ENCODE measurements at places on chromosomes 16 and 17.
A peak's percentile ranks its signal among the peaks of the same experiment; 100 is the strongest.

DNA sequence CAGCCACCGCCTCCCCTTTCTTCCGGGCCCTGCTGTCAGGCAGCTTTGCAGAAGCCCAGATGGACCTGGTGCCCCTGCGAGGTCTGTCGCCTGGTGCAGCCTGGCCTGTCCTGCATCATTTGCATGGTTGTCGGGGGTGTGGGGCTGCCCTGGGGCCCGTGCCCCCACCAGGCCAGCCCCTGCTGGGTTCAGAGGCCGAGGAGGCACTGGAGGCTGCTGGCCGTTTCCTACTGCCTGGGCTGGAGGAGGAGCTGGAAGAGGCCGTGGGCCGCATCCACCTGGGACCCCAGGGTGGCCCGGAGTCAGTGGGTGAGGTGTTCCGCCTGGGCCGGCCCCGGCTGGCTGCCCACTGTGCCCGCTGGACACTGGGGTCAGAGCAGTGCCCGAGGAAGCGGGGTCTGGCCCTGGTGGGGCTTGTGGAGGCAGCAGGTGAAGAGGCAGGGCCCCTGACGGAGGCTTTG lies 5.5 kb upstream of the TGFB1I1 start:
- peaks cover 14% of the 10 kb centered on the region for H3K36me3 ChIP-seq
- H3K27ac ChIP-seq: no peak overlapping the region
- H3K27me3 ChIP-seq: peaks cover 9% of the 10 kb centered on the region
- no peak for DNase-seq

GRCh38 chr17:74641224-74641957 lies 17.9 kb upstream of the CD300E start:
- DNase-seq: no peak
- H3K4me1 ChIP-seq: peaks cover 16% of the 10 kb centered on the region
- H3K4me3 ChIP-seq: no peak overlapping the region
- no peaks in the 10 kb centered on the region for H3K36me3 ChIP-seq

DNA sequence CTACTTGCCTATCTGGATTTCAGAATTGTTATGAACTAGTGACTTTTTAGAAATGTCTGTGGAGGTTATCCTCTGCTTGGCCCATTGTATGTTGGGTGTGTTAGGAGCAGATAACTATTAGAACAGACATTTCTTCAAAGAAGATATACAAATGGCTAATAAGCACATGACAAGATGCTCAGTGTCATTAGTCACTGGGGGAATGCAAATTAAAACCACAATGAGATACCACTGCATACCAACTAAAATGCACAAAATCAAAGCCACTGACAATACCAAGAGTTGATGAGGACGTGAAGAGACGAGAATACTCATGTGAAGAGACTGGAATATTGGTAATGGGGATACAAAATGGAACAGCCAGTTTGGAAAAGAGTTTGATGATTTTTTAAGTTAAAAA lies 39.2 kb downstream of the CEP112 start:
- no peaks in the 10 kb centered on the region for H3K27me3 ChIP-seq
- DNase-seq: no peak
- H3K4me1 ChIP-seq: peaks cover 10% of the 10 kb centered on the region

- peaks cover 14% of the 10 kb centered on the region for H3K4me1 ChIP-seq
- peaks cover 10% of the 10 kb centered on the region for H3K27me3 ChIP-seq
- no peak overlapping the region for H3K27ac ChIP-seq
- no peaks in the 10 kb centered on the region for H3K36me3 ChIP-seq
Observed at GRCh38 chr17:27244491-27245223, 49.3 kb upstream of the WSB1 start.

DNA sequence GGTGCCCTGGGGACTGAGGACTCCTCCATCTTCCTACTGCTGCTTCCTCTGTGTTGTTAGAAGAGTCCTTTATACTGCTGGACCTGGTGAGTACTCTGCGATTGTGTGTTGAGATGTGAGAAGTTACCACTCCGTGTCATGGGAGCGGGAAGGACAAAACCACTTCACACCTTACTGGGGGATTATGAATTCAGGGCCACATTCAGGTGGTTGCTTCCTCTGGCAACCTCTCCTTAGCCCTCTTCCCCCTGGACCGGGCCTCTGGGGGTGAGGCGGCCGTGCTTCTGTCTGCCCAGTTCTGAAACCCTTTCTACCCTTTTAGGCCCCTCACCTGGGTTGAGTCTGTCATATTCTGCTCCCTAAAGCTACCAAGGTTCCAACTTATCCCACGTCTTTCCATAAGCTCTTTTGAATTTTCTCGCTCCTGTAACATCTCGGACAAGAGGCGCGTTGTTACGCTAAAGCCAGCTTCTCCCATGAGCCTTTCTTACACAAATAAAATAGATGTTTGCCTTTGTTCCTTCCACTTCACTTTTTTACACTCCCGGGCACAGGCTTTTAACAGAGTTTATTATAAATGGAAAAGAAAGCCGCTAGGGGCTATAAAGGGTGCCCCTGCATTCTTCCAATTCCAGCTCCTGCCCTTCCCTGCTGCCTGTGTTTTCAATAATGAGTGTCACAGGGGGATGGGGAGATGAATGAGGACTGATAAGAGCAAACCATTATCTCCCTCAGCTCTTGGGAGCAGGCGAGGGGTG lies 20.7 kb upstream of the CDH13 start:
- no peaks in the 10 kb centered on the region for H3K36me3 ChIP-seq
- no peak overlapping the region for H3K27ac ChIP-seq
- no peak for DNase-seq
- H3K27me3 ChIP-seq: peaks cover 4% of the 10 kb centered on the region
- H3K4me1 ChIP-seq: no peaks in the 10 kb centered on the region
- H3K4me3 ChIP-seq: no peak overlapping the region

- H3K4me3 ChIP-seq: peak overlapping the region; percentile 57
- peak; percentile 42 for DNase-seq
- H3K27me3 ChIP-seq: peaks cover 11% of the 10 kb centered on the region
- peak overlapping the region; percentile 98 for H3K27ac ChIP-seq
- H3K36me3 ChIP-seq: peaks cover 9% of the 10 kb centered on the region
Observed at GRCh38 chr17:63440127-63440769, 5.9 kb downstream of the CYB561 start.

DNA sequence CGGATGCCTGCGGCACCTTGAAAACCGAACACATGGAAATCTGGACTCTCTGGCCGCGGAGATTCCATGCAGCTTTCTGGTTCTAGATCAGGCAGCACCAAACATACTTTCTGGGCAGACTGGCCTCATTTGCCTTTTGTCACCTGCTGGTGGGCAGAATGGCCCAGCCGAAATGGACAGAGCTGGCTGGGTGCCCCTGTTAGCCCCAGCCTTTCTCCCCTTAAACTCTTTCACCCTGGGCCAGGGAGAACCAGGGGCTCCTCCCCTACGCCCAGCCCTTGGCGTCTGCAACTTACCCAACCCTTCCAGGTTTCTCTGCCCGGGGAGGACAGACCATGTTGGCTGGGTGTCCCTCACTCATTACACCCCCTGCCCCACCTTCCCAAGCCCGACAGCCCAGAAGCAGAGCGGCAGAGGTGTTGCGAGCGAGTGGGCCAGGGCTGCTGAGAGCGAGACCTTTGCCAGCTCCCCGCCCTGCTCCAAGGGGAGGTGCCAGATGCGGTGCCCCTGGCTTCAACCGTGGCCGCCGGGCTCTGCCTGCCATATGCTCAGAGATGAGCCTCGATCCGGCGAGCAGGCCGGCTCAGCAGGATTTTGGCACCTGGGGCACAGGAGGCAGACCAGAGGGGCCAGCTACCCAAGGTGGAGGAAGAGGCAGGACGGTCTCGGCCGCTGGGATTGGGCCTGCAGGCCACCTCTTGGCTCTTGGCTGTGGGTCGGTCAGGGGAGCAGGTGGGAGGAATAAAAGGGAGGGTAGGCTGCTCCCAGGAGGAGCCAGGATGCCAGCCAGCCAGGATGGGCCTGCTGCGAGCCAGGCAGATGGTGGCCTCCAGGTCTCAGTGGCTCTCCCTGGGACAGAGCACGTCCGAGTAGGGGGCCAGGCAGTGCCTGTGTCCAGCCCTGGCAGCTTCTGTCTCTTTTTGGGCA lies 191.3 kb downstream of the NTN1 start:
- DNase-seq: no peak
- no peak overlapping the region for H3K4me3 ChIP-seq
- H3K4me1 ChIP-seq: no peaks in the 10 kb centered on the region

DNA sequence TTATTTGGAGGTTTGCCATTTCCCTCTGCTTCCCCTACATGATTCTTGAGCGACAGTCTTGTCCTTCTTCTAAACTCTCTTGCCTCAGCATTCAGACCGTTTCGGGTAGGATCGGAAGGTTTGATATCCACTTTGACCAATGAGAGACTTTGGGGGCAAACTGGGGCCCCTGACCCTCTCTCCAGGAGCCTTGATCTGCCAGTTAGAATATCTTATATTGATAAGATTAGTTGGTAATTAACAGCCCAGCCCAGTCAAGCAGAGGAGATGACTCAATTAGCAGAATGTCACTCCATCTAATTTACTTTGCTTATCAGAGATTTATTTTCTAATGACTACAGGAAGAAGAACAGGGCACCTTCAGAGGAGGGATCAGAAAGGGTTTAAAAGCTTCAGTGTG lies 532.8 kb downstream of the XYLT1 start:
- no peak for DNase-seq
- no peaks in the 10 kb centered on the region for H3K4me1 ChIP-seq
- H3K4me3 ChIP-seq: no peak overlapping the region

DNA sequence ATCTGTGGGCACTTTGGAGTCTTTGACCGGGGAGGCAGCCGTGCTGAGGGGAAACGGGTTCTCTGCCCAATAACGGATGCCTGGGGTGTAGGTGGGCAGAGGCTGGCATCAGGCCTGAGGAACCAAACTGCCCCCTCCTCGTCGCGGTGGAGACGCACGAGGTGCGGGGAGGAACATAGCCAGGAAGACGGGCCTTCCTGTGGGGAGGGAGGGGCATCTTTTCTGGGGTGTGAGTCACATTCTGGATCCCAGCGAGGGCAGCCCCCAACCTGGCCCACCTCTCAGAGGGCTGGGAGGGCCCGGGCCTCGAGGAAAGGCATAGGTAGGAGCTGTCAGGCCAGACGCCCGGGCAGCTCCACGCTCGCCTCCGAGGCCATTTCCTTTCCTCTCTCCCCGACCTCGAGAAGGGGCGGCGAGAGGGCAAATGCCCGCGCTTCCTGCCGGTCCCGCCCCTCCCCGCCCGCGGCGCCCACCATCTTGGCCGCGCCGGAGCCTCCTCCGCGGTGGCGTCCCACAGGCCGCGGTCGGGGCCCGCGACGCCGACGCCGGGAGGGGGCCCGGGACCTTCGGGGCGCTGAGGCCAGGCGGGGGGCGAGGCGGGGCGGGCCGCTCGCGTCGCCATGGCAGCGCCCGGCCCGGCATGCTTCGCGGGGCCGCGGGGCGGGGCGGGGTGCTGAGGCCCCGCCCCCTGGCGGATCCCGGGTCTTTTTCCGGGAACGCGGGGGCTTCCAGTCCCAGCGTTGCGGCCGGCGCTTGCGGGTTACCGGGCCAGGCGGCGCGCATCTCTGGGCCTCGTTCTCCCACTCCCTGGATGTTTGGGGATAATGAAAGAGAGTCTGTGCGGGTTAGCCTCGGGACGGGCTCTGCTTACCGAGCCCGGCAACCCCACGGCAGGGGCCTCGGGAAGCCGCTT lies 13.2 kb downstream of the RAI1 start:
- peaks cover 2% of the 10 kb centered on the region for H3K36me3 ChIP-seq
- peak overlapping the region; percentile 98 for H3K27ac ChIP-seq
- peak; percentile 75 for DNase-seq
- peak overlapping the region; percentile 82 for H3K4me3 ChIP-seq
- H3K27me3 ChIP-seq: no peaks in the 10 kb centered on the region
- H3K4me1 ChIP-seq: peaks cover 65% of the 10 kb centered on the region

DNA sequence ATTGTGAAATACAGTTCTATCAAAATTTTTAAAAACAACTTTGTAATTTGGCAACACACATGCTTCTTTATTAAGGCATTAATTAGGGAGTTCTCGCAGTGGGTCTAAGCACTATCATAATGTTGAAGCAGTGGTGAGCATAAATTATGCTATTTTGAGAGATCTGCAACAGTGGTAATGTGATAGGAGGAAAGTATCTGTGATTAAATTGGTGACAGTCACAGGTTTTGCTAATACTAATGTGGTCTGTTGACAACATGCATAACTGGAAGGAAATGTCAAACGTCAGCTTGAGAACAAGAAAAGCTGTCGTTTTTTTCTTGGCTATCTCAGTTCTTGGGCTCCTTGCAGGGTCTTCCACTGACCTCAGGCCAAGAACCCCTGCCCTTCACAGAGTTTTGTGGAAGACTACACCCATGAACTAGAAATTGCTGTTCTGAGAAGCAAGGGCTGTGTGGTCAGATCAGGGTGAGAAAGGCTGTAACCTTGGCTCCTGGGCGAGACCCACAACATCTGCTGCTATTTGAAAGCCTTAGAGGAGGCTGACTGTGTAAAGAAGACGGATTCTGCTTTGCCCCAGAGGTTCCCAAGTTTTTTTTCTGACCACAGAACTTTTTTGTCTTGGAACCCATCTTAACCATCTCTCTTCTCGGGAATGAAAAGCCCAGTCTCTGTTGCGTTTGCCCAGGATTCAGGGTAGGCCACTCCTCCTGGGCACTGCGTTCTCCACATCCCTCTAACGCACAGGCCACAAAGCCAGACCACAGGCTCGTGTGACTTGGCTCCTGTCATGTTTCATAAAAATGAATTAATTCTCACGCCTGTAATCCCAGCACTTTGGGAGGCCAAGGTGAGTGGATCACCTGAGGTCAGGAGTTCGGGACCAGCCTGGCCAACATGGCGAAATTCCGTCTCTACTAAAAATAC lies 13.9 kb downstream of the ATP2A1 start:
- no peak for DNase-seq
- H3K36me3 ChIP-seq: no peaks in the 10 kb centered on the region
- H3K27ac ChIP-seq: no peak overlapping the region
- H3K4me3 ChIP-seq: no peak overlapping the region

GRCh38 chr17:1362964-1363363 lies 37.1 kb downstream of the YWHAE start:
- peaks cover 35% of the 10 kb centered on the region for H3K36me3 ChIP-seq
- H3K4me1 ChIP-seq: peaks cover 61% of the 10 kb centered on the region
- no peaks in the 10 kb centered on the region for H3K27me3 ChIP-seq
- peak overlapping the region; percentile 75 for H3K27ac ChIP-seq

DNA sequence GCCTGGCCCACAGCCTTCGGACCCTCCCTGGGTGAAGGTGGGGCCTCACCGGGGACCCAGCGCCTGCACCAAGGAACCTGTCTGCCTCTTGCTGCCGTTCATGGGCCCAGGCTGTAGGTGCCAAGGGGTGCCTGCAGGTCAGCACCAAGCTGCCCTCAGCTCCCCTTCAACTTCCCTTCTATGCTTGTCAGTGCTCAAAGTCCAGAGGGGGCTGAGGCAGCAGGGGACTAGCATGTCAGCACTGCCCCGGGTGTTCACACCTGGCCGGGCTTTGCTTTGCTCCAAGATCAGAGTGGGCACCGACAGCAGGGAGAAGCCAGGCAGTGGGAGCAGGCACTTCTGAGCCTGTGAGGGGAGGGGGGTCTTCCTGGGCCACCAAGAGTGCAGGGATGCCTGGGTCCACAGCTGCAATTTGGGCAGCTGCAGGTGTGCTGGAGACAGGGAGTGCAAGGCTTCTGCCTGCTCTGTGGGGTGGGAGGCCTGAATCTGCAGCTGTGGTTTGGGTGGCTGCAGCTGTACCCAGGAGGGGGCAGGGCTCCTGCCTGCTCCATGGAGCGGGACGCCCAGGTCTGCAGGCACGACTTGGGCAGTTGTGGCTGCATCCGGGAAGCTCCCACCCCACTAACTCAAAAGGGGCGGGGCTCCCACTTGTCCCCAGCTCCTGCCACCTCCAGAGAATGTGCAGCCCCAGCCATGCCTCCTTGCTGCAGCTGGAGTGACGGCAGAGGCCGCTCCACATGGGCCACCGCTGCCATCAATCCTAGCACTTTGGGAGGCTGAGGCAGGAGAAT lies 27.6 kb upstream of the PRM1 start:
- H3K27me3 ChIP-seq: no peaks in the 10 kb centered on the region
- H3K27ac ChIP-seq: peak overlapping the region; percentile 86
- H3K4me3 ChIP-seq: no peak overlapping the region
- peaks cover 66% of the 10 kb centered on the region for H3K4me1 ChIP-seq
- no peaks in the 10 kb centered on the region for H3K36me3 ChIP-seq
